Upper lobe of right lung (tissue), 1 donor: ENCODE measurements at places on chromosomes 12 and 14.
A peak's percentile ranks its signal among the peaks of the same experiment; 100 is the strongest.

DNA sequence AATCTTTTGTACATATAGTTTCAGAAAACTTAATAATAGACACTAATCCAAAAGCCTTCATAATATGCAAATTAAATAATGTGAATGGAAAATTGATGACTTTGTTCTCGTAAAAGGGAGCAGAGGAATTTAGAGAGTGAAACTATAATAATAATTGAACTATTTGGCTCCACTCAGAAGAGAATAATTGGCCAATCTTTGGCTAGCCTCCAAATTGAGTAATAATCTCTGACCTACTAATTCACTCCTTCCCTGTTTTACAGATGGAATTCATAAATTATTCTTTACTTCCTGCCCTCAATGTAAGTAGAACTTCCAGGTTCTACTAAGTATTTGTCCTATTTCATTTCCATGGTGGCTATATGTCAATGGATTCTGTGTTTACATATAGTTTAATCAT, 15.8 kb downstream of the TRIM9 start:
- no peak for DNase-seq

- DNase-seq: no peak
Measured at GRCh38 chr12:67498991-67499390, 149.6 kb upstream of the DYRK2 start.

DNA sequence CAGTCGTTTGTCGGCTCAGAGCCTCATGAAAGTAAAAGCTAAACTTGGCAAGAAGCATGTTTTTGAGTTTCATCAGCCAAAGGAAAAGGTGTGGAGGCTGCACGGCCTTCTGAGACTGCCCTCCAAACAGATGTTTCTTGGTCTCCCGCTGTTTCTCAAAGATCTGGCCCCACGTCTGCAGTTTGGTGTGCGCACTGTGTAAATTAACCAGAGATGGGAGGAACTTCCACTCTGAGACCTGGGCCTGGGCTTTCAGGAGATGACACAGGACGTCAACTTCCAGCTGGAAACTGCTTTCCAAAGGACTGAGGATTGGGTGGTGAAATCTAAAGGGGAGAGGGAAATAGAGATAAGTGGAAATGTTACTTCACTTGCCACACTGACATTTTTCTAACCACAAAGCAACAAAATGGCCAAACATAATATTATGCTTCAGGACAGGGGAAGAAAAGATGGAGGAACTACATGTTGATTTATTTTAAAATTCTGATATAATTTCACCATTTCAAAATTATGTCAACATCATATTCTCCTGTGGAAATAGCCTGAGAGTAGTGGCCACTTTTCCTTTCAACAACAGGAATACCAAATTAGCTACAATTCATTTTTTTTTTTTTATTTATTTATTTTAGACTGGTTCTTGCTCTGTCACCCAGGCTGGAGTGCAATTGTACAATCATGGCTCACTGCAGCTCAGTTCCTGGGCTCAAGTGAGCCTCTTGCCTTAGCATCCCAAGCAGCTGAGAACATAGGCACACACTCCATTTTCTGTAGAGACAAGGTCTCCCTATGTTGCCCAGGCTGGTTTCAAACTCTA, 27.6 kb downstream of the KICS2 start:
- DNase-seq: no peak

GRCh38 chr14:91185721-91186120, 58.8 kb downstream of the GPR68 start:
- DNase-seq: no peak

GRCh38 chr12:125676366-125676765, 611.1 kb downstream of the AACS start:
- DNase-seq: no peak

DNA sequence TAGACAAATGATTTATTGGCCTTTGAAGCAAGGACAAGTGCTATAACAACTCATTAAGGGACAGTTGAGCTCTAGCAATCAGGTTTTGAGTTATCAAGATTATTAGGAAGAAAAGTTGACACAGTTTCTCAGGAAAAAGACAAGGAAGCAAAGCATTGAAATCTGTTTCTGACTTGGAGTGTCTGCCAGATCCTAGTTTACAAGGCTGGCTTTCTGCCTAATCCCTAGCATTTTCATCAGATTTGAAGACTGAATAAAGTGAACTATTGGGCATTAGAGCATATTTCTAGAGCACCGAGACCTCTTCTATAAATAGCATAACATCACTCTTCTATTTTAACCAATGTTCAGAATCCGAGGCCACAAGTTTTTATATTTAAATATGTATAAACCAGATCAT, 7.0 kb downstream of the SYT1 start:
- no peak for DNase-seq

GRCh38 chr14:62081012-62081612, 318.9 kb downstream of the SNAPC1 start:
- DNase-seq: no peak

DNA sequence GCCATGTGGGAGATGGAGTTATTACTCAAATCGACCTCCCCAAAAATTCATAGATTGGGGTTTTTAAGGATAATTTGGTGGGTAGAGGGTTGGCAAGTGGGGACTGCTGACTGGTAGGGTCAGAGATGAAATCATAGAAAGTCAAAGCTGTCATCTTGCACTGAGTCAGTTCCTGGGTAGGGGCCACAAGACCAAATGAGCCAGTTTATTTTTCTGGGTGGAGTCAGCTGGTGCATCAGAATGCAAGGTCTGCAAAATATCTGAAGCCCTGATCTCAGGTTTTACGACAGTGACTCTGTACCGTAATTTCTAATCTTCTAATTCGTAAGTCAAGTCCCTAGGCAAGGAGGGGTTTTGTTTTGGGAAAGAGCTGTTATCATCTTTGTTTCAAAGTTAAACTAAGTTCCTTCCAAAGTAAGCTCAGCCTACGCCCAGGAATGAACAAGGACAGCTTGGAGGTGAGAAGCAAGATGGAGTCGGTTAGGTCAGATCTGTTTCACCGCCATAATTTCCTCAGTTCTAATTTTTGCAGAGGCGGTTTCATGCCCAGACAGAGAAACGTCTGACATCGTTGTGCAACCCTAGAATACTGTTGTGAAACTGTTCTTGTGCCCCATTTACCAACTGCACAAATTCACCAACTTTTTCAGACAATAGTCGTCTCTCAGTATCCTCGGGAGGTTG, 104.5 kb upstream of the SFSWAP start:
- no peak for DNase-seq

GRCh38 chr12:48969160-48969771, 2.3 kb downstream of the WNT10B start:
- no peak for DNase-seq

DNA sequence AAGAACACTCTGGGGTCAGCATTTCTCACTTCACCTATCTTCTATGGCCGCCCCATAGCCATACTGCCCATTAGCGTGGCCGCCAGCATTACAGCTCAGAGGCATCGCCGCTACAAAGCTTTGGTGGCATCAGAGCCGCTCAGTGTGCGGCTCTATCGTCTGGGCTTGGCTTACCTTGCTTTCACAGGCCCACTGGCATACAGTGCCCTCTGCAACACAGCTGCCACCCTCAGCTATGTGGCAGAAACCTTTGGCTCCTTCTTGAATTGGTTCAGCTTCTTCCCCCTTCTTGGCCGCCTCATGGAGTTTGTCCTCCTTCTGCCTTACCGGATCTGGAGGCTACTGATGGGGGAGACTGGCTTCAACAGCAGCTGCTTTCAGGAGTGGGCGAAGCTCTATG, 2.6 kb downstream of the DNAJC22 start:
- DNase-seq: peak; percentile 31

GRCh38 chr14:93317875-93318807, 14.7 kb downstream of the BTBD7 start:
- no peak for DNase-seq

DNA sequence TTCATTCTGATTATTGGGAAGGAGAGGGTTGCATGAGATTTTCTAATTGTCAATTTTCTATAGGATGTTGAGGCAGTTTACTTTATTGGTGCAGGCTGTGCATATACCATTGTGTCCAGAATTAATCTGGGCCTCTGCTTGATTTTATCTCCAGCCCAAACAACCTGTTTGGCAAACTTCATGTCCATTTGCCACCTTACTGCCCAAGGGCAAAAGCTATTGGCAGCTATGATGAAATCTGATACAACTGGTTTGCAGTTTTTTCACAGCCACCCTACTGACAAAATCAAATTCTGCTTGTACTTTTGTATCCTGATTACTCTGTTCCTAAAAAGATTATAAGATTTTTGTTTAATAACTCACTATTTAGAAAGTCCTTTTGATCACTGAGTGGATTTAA, 789.2 kb upstream of the FBXO33 start:
- DNase-seq: no peak

DNA sequence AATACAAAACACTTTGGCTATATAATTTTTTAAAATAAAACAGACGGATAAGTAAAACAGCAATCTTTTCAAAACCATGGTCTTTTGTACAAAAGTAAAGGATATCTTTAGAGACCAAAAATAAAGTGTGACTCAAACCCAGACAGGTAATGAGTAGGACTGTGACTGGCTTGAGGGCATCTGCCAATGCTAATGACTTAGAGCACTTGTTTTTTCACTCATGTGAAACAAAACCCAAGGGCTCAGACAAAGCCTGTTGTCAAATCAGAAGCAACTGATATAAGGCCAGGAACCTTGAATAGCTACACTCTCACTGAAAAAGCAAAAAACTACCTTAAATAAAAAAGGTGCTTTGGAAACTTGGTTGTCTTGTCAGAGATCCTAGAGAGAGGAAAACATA, 357.4 kb downstream of the TMEM117 start:
- no peak for DNase-seq
